ENCODE measurements at places on chromosomes 5 and 9.

DNA sequence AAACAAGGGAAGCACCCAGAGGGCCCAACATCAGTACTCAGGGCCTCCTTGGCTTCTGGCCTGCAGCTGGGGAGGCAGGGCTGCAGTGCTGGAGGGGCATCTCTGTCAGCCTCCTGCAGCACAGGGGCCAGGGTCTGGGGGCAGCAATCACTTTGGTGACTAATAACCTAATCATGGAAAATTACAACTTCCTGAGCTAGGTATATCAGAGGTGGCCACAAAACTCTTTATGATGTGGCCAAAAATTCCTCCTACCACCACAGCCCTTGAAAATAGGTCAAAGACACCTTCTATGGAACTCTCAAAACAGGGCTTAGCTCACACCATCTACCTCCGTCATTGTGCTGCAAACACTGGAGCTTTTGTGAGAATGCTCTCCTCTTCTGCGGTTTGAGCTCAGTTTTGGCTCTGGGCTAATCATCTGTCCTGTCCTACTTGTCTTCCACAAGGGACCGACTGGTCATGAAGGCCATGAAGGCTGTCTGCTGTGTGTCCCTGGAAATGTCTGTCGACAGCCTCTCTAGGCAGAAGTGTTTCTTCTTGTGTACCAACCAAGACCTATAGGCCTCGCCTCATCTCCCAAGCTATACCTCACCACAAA is 28.6 kb downstream of the CSF2 start:
- DNase-seq, result no peak

DNA sequence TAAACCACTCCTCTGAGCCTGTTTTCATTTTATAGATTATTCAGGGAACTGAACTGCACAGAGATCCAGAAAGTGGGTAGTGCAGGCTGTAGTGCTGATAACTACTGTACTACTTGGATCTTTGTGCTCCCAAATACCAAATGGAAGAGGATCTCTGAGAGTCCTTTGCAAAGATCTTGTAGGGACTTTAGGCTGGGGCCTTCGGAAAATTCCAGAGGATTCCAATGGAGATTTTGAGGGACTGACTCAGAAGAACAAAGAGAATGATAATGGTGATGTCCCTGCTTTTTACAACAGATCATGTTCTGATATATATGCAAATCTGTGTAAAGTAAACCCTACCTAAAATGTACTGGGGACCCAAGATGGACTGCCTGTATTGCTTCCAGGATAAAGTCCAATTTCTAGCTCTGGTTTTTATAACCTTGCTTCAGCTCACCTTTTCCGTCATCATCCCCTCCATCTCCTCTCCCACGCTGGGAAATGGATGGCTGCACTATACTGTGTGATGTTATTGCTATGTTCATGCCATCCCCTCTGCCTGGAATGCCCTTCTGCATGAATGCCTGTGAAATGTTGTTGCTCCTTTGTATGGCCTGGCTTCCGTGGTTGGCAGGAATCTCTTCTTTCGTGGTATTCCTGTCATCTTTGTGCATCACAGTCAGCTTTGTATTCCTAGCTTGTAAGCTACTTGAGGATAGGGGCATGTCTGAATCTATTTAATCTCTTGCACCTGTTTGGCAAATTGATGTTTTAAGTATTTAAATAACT is 9.7 kb upstream of the PSMD5 start:
- DNase-seq, result no peak

- no peak for DNase-seq
These were observed 109.1 kb downstream of the DOCK2 start for GRCh38 chr5:169746147-169746694.

DNA sequence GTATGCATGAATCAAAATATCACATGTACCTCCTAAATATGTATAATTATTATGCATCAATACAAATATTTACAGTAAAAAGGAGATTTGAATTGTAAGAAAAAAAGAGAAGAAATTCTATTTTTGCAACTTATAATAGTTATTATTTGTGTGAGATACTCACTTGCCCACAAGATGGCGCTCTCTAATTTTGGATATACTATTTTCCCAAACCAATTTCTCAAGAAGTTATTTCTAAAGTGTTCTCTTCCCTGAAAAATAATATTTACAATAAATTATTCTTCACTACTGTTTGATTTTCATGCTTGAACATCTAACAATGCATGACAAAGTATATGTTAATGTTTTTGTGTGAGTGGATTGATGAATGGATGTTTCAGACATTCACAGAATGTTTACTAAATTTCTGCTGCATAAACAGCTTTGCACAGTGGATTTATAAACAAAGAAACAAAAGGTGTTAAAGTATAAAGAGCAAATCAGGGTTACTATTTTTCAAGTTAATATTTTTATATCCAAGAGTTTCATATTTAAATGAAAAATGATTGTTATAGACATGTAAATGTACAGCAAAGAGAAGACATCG is 503.4 kb downstream of the PDE4D start:
- DNase-seq, result no peak

- no peak for DNase-seq
These were observed 103.9 kb upstream of the MEGF10 start for GRCh38 chr5:127186657-127187056.

Measured in COLO829 (cell line).